HCEC 1CT (cell line): ENCODE measurements at places on chromosomes 2 and 18.
A peak's percentile ranks its signal among the peaks of the same experiment; 100 is the strongest.

DNA sequence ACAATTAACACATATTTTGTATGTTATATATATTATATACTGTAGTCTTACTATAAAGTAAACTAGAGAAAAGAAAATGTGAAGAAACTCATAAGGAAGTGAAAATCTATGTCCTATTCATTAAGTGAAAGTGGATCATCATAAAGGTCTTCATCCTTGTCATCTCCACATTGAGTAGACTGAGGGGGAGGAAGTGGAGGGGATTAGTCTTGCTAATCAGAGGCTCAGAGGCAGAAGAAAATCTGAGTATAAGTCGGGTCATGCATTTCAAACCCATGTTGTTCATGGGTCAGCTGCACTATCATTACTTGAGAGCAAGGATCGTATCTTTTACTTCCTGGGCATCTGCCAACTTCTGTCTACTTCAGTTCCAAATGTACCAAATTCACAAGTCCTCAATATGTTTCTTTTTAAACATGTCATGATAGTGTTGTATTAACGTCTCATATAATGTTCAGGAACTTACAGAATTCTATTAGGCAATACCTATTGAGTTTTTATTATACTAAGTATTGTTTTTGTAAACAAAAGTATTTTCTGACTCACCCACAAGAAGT lies 208.9 kb upstream of the BOD1L2 start:
- DNase-seq, result peak; percentile 2

DNA sequence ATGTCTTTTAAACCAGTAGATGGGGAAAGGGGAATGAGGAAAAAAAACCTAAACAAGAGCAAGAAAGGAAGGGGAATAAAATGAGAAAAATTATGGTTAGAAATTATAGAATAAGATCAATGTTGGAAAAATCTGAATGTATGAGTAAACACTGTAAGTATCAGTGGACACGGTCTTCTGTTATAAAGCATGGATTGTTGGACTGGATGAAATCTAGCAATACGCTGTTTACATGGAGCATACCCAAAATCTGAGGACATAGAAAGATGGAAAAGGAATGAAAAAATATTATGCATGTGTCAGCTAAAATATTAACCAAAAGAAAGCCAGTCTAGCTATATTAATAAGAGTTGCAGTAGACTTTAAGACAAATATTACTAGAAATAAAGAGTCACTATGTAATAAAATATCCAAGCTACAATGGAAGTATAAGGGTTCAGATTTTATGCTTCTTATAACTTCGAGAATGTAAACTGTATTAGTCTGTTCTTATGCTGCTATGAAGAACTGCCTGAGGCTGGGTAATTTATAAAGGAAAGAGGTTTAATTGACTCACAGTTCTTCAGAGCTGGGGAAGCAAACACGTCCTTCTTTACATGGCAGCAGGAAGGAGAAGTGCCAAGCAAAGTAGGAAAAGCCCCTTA lies 32.4 kb downstream of the DDX1 start:
- DNase-seq, result no peak

GRCh38 chr18:9038277-9038871 lies 64.1 kb upstream of the NDUFV2 start:
- no peak for DNase-seq

- no peak for DNase-seq
Observed at GRCh38 chr2:30681022-30681421, 126.2 kb downstream of the CAPN13 start.

- no peak for DNase-seq
Observed at GRCh38 chr2:120747281-120747680, 11.6 kb downstream of the GLI2 start.

DNA sequence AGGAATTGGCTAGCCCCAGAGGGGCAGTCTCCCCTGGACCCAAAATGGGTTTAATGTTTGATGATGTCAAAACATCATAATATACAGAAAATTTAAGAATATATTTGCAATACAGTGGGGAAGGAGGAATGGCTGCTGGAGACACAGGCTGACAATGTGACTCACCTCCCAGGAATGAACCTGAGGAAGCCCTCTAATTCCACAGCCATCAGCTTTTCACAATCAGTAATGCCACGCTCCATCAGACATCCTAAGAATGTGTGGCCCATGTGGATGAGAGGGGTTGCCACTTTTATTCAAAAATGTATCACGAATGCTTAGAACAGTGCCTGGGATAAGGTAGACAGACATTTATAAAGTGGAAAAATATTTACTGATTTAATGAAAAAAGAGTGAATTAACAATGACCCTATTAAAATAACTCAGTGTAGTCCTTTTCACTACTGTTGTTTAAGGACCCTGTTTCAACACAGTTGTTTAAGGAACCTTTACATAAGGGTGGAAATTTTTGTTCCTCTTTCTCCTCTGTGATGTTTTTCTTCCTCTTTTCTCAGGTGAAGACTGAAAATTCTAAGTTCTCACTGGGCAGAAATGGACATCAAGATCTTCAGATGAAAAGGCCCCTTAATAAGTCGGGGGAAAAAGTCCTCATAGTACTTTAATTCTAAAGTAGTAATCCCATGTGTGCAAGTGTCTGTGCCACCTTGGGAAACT lies 17.5 kb upstream of the TMEM163 start:
- DNase-seq, result peak; percentile 66

DNA sequence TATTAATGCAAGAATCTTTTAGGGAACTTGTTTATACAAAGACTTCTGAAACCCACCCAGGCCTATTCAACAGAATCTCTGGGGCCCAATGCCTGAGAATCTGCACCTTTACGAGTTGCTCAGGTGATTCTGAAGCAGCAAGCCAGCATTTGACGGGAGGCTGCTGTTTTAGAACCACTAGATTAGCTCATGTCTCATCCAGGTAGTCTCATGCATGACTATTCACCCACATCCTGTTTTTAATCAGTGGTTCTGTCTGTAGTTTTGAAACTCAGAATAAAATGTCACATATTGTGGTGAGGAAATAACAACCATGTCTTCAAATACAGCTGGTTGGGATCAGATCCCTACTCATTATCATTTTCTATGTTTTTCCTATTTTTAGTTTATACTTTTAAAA lies 39.5 kb downstream of the CYTIP start:
- peak; percentile 44 for DNase-seq

DNA sequence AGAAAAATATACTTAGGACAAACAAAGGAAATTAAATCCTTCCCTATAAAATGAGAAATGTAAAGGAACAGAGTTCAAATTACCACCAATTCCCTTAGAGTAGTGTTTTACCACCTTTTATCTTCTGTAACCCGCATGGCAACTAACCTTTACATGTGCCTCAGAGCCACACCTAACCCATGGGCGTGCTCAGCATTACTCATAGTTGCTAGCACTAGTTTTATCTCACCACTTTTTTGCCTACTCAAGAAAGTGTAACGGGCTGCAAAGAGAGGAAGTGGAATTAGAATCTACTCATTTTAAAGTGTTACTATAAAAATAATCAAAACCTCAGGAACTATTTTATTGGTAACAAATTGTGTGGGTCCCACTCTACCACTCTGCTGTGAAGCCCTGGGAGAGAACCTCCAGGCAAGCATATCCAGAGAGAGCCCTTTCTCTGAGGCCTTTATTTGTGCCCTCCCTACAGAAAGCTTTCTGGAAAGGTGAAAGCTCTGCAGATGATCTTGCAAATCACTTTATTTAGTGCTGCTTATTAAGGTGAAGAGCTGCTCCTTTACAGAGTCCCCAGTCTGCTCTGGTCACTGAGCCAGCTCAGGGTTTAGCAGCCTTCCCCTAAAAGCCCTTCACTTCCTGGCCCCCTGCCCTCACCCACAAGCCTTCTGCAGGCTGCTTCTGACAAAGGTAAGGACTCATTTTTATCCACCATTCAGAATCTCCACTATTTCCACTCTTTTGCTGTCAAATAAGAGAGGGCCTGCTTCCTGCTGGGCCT lies 98.8 kb downstream of the TRABD2A start:
- peak; percentile 29 for DNase-seq

GRCh38 chr2:179939259-179939658 lies 67.8 kb downstream of the CWC22 start:
- no peak for DNase-seq

- no peak for DNase-seq
Observed at GRCh38 chr2:62824388-62824787, 118.9 kb downstream of the EHBP1 start.
